ENCODE measurements at places on chromosomes 3 and 15.

DNA sequence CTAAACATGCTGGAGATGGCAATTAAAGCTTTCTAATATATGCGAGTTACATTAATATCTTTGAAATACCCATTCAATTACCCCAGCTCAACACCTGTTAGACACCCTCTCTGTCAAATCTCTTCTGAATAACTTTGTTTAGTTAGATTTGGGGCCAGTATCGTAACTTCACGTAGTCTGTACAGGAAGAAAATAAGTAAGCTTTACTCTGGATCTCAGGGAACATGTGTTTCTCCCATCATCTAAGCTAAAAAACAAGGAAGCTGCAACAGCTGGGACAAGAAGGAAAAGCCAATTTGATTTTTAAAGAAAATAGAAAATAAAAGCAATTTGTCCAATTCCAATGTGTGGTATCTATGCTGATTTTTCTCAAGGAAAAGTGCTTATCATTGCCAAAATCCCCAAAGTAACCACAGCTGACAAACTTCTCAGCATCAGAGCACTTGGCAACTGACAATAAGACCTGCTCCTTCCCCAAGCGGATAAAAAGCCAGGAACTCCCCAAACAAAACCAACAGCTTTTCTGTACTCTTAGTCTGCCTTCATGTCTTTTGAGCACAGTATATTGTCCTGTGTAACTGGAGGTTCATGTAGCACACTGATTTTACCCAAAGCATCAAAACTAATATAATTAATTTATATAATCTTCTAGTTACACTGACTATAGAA, 279.1 kb downstream of the ZBTB20 start:
- no peak for DNase-seq

DNA sequence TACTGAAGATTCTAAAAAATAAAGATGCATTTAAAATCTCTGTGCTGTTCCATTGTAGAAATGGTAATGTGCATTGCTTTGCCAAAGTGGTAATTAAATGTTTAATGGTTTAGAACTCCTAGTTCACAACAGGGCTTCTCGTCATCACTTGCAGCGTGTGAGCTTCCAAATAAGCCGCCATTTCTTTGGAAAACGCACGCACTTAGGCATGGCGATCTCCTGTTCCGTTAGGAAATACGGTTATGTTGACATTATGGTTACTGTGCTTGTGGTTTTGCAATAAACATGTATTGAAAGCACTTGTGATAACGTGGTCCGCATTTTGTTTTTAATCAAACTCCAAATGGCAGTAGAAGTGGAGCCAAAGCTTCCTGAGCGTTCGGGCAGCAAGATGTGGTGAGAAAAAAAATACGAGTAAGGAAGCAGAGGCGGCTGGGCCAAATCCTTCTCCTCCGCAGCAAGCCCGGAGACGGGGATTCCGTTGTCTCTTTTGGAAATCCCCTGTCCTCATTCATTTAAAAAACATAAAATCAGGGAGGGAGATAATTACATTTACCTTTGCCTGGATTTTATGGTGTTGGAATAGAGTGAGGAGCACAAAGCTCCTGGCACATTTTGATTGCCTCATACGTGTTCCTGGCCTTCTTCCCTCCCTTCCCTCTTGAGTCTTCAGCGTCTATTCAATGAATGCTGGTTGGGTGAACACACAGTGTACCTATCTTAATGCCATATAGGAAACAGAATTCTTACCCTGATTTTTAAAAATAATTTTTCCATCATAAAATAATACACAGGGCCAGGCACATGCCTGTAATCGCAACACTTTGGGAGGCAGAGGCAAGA, 97.5 kb downstream of the SLC49A4 start:
- no peak for DNase-seq

DNA sequence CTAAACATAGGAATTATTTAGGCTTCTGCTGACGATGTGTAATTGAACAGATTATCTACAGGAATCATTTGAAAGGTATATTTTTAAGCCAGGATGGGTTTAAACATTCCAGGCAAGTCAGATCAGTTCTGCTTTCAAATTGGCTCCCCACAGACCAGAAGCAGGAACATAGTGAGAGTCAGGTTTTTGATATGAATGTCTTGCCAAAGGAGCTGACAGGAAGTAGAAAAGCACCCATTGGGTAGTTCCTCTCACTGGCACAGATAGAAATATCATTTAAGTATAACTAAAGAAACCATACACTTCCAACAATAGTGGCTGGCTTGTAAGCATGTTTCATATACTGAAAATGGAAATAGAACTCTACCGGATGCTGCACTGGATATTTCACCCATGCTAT, 95.2 kb downstream of the CLDN1 start:
- DNase-seq: no peak

GRCh38 chr3:64901522-64901885, 213.7 kb upstream of the ADAMTS9 start:
- no peak for DNase-seq

- DNase-seq: no peak
These were observed 395.8 kb downstream of the NTRK3 start for GRCh38 chr15:87860743-87861142.

DNA sequence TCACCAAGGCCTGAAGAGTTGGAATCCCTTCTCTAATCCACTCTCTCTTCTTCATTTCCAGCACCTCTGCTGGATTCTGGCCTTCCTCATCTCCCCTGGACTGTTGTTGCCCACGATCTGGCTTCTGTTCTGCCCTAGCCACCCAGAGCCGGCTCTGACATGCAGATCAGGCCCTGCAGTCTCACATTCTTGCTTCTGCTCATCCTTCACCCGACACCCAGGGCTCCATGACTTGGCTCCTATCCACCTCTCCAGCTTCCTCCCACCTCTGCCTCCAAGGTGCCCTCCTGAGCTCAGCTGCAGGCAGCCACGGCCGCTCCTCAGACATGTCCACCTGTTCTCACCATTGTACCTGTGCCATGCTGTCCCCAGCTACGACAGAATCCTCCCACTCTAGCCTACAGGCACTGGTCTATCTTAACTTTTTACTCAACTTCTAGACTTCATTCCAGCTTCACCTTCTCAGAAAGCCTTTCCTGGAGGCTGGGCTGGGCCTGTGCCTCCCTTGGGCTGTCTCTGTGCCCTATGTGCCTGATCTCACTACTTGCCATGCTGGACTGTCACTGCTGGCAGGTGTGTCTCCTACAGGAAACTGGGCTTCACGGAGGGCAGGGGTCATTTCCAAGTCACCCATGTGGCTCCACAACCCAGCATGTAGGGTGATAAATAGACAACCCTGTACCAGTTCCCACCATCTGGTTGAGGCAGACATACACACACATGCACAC, 16.0 kb upstream of the TBC1D21 start:
- DNase-seq: no peak

DNA sequence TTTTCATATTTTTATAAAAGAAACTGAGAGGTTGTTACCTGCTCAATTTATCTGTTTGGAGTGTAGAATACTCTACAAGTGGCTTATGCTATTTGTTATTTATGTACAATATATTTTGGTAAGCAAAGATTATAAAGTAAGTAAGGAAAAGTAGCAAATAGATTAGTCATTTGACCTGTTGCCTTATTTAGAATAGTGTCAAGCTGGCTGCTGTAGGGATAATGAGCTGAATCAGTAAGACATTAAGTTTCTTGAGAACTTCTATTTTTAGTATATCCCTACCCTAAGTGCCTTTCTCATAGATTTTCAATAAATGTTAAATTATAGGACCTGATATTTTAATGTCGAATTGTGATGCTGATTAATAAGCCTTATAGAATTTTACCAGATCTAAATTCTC, 37.2 kb downstream of the ECT2 start:
- DNase-seq: no peak

- no peak for DNase-seq
These were observed 567.7 kb downstream of the NAALADL2 start for GRCh38 chr3:175426805-175427204.

DNA sequence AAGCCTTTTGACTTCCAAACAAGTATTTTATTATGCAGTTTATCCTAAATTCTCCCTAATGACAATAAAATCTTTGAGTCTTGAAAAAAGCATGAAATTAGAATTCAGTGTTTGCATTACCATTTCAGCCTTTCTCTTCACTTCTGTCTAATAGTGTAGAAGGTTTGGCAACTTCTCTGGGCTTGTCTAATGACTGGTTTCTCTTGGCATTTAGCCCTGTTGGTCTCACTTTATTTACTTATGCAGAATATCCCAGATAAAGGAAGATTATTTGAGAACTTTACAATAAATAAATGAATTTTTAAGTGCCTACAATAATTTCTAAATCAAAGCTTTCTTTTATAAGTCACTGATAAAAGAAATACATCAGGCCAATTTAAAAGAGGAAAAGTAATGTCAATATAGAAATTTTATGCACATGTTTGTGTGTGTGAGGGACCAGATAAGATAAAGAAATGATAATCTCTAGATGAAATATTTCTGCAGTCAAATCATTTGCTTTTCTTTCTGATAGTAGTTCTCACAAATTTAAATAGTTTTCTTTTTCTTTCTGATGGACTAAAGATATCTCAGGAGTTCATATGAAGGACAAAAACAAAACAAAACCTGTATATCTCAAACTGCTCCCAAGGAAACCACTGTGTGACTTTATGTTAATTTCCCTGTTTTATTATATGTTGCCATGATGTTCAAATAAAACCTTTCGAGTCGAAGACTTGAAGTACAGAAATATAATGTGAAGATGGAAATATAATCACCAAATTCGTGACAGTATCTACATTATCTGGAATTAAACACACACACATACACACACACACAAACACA, 533.1 kb upstream of the CBLB start:
- no peak for DNase-seq

DNA sequence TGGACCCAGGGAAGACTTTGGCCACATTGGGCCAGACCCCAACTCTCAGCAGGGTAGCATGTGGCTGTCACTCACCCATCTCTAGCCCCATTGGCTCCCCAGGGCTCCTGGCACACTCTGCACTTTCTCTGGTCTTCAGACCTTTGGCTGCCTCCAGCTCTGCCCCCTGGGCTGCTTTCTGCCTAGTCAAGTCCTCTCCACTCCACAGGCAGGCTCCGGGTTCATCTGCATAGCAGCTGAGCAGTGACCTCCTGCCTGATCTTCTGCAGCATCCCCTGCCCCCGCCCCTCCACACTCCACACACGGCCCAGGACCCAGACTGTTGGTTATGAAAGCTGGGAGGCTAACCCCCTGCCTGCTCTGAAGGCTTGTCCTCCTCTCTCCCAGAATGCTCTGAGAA, 8.4 kb upstream of the C15orf39 start:
- no peak for DNase-seq

- no peak for DNase-seq
These were observed 11.1 kb upstream of the PLXND1 start for GRCh38 chr3:129617381-129618185.

- DNase-seq: no peak
These were observed 40.1 kb downstream of the C2CD4B start for GRCh38 chr15:62124973-62125303.

- no peak for DNase-seq
These were observed 12.5 kb downstream of the P2RY14 start for GRCh38 chr3:151265866-151266265.

- DNase-seq: no peak
These were observed 1.3 kb upstream of the THBS1 start for GRCh38 chr15:39579487-39580116.

GRCh38 chr3:108178676-108179075, 43.5 kb downstream of the IFT57 start:
- DNase-seq: no peak

- no peak for DNase-seq
These were observed 1.9 kb downstream of the COL8A1 start for GRCh38 chr3:99640214-99640851.

DNA sequence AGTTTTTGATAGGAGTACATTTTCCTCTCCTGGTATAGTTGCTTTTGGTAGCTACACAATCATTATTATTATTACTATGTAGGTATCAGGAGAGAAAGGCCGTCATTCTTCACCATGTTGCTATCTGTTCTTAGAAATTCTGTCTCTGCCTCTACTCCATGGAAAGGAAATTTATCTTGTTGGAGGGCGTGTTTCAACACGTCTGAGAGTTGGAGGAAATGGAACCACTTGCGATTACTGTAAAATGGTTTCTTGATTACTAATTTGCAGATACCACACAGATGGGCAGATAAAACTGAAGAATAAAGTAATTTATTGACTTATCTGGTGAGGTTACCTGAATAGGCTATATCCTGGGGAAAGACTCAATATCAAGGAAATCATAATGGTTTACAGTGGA, 488.4 kb downstream of the NR2F2 start:
- no peak for DNase-seq

- DNase-seq: no peak
These were observed 17.7 kb downstream of the GOLGA8S start for GRCh38 chr15:23372284-23372683.

- no peak for DNase-seq
These were observed 100.3 kb downstream of the ADCY5 start for GRCh38 chr3:123348471-123349200.

GRCh38 chr15:31843426-31844055, 186.8 kb upstream of the CHRNA7 start:
- DNase-seq: no peak

GRCh38 chr3:120506828-120507774, 56.3 kb upstream of the FSTL1 start:
- DNase-seq: no peak

- no peak for DNase-seq
These were observed 105.5 kb downstream of the PYDC2 start for GRCh38 chr3:191566469-191566868.

DNA sequence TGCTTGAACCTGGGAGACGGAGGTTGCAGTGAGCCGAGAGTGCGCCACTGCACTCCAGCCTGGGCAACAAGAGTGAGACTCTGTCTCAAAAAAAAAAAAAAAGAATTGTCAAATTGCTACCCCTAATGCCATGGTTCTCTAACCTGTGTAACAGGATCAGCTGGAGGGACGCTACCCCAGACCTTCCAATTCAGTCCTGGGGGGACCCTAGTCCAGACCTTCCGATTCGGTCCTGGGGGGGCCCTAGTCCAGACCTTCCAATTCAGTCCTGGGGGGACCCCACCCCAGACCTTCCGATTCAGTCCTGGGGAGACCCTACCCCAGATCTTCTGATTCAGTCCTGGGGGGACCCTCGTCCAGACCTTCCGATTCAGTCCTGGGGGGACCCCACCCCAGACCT, 29.8 kb upstream of the MUC20 start:
- no peak for DNase-seq

- DNase-seq: no peak
These were observed 676.0 kb downstream of the GRM7 start for GRCh38 chr3:7536921-7537320.

GRCh38 chr3:87796137-87796842, 262.5 kb downstream of the CGGBP1 start:
- DNase-seq: no peak

GRCh38 chr15:72737061-72737460, 46.5 kb downstream of the ADPGK start:
- DNase-seq: no peak

Measured in NCI-H1417 treated with DMSO at 0.1 percent for 48 hours (cell line).